Mesothelial cell of epicardium (in vitro differentiated cells): ENCODE measurements at places on chromosomes 7 and 10. TPM values are rescaled to one million over a fixed set of nuclear protein-coding genes. Genes with fewer than 3 reads are reported as not detected.

The ZMYND11 gene
- 64.1 to 69.2 TPM (median 64.9 TPM) in 3 replicates for total RNA-seq

GRCh38 chr7:82313269-82313668 is 130.3 kb downstream of the CACNA2D1 start:
- DNase-seq: no peak
- no peaks in the 10 kb centered on the region for H3K36me3 ChIP-seq
- H3K4me3 ChIP-seq: no peak overlapping the region
- H3K27me3 ChIP-seq: no peaks in the 10 kb centered on the region
- H3K27ac ChIP-seq: no peak overlapping the region

The TMEM176B gene
- total RNA-seq: 1.9 to 2.8 TPM (median 2.3 TPM) in 3 replicates

- H3K4me3 ChIP-seq: no peak overlapping the region
- no peak for DNase-seq
- H3K4me1 ChIP-seq: peaks cover 60% of the 10 kb centered on the region
- H3K36me3 ChIP-seq: no peaks in the 10 kb centered on the region
These were observed 122.6 kb downstream of the FAM107B start for GRCh38 chr10:14652067-14652466.
